ENCODE measurements at places on chromosomes 5 and 9.
A peak's percentile ranks its signal among the peaks of the same experiment; 100 is the strongest.

DNA sequence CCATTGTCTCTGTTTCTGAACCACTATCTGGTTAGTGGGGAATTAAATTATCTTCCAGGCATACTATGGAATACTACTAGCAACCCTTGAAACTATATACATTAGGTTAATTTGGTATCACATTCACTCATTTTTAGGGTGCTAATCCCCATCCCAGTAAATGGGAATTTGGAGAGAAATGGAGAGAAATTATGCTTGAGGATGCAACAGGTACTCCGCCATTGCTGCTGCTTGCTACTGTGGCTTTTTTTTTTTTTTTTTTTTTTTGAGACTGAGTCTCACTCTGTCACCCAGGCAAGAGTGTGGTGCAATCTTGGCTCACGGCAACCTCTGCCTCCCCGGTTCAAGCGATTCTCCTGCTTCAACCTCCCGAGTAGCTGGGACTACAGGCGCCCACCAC lies 66.1 kb downstream of the AK8 start:
- no peak for DNase-seq

DNA sequence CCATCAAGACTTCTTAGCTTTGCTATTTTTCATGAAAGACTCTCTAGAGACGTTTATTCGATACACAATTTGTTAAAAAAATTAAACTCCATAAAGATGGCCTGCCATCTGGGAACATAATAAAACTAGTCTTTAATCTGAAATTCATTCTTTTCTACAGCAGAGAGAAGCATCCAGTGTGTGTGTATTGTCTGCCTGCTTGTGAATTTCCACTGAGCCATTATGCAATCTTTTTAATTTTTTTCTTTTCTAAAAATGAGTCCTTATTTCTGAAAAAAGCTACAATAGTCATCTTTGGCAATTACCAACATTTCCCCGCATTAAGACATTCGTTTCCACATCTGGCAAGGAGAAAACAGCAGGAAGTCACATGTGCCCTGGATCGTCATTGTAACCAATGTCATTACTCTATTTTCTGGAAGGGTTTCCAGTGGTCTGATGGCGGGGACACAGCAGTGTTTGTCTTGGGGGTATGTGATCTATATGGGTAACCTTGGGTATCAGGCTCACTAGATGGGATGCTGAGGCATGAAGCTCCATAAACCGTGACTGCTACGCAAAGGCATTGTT lies 263.1 kb downstream of the MSX2 start:
- no peak for DNase-seq

- peak; percentile 9 for DNase-seq
These were observed 11.4 kb upstream of the ZDHHC12 start for GRCh38 chr9:128735373-128735772.

DNA sequence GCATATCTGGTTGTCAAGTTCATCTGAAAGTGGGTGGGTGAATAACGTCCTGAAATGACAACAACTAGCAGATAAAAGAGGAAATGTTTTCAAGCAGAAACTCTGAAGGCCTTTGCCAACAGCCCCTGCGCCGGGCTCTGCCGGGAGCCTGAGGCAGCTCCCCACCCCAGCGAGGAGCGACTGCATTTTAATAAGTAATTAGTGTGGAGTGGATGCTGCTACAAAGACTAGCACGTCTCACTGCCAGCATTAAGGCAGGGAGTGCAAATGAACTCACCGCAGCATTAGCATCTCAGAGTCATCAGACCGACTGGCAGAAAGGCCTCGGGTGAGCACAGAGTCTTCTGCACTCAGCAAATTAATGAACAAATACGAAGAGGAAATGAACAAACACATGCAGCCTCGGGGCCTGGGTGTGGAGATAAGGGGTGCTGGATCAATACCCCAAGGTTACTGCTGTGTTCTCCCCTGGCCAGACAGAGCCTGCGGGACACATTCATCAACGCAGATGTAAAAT lies 63.8 kb downstream of the VAV2 start:
- DNase-seq, result no peak

DNA sequence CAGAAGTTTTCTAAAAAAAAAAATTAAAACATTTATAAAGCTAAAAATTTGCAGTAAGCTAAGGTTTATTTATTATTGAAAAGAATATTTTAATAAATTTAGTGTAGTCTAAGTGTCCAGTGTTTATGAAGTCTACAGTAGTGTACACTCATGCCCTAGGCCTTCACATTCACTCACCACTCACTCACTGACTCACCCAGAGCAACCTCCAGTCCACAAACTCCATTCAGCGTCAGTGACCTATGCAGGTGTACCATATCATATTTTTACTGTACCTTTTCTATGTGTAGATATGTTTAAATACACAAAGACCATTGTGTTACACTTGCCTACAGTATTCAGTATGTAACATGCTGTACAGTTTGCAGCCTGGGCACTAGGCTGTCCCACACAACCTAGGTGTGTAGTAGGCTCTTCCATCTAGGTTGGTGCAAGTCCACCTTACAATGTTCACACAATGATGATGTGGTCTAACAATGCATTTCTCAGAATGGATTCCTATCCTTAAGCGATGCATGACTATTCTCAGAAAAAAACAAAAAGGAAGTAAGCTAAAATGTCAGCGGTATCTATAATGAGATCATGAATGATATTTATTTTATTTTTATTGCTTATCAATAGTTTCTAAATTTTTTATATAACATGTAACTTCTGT lies 336.7 kb downstream of the AGTPBP1 start:
- DNase-seq, result no peak

- peak; percentile 21 for DNase-seq
These were observed 419.4 kb downstream of the SEMA5A start for GRCh38 chr5:9126490-9126889.

DNA sequence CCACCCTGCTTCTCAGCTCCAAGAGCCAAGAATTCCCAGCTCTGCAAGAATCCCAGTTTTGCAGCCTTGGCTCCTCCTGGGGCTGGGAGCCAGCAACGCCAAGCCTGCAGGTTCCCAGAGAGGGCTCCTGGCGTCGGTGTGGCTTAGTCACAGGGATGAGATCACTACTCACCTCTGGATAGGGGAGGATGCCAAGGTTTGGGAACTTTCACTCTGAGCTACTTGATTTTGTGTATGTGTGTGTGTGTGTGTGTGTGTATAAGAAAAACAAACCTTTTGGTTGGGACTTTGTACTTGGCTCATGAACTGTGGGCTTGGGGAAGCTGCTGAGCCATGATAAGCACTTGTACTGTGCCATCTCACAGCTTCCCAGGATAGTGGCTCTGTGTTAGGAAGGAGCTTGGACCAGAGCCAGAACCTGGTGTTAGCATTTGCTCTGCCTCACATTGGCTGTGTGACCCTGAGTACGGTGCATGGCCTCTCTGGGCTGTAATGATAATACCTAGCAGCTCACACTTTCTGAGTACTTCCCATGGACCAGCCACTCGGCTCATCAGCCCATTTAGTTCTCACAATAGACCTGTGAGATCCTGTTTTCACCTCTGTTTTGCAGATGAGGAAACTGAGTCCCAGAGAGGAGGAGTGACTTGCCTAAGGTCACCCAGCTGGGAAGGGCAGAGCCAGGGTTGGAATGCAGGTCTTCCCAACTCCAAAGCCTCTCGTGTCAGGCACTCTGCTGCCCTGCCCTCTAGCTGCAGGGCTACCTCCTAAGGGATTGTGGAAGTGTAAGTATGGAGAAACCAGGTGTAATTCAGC lies 41.4 kb upstream of the DAB2IP start:
- peak; percentile 71 for DNase-seq

- no peak for DNase-seq
These were observed 5.6 kb downstream of the TPRN start for GRCh38 chr9:137194909-137195308.

- peak; percentile 57 for DNase-seq
These were observed 102.2 kb upstream of the DAB2 start for GRCh38 chr5:39526914-39527477.

GRCh38 chr9:20865347-20865746 lies 166.1 kb downstream of the HACD4 start:
- DNase-seq, result no peak

- DNase-seq, result no peak
These were observed 337.6 kb upstream of the IRX1 start for GRCh38 chr5:3258050-3258449.

- no peak for DNase-seq
These were observed 24.0 kb upstream of the CARTPT start for GRCh38 chr5:71695071-71695470.

DNA sequence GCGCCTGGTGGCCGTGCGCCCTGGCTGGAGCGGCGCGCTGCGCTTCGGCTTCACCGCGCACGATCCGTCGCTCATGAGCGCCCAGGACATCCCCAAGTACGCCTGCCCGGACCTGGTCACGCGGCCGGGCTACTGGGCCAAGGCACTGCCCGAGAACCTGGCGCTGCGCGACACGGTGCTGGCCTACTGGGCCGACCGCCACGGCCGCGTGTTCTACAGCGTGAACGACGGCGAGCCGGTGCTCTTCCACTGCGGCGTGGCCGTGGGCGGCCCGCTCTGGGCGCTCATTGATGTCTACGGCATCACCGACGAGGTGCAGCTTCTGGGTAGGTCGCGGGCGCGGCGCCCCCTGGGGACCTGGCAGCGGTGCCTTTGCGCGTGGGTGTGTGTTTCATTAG lies 28.9 kb downstream of the NEURL1B start:
- no peak for DNase-seq

- DNase-seq, result no peak
These were observed 213.5 kb downstream of the MEF2C start for GRCh38 chr5:88669371-88670050.

- no peak for DNase-seq
These were observed 3.2 kb downstream of the CDKN2B start for GRCh38 chr9:22005702-22006606.

DNA sequence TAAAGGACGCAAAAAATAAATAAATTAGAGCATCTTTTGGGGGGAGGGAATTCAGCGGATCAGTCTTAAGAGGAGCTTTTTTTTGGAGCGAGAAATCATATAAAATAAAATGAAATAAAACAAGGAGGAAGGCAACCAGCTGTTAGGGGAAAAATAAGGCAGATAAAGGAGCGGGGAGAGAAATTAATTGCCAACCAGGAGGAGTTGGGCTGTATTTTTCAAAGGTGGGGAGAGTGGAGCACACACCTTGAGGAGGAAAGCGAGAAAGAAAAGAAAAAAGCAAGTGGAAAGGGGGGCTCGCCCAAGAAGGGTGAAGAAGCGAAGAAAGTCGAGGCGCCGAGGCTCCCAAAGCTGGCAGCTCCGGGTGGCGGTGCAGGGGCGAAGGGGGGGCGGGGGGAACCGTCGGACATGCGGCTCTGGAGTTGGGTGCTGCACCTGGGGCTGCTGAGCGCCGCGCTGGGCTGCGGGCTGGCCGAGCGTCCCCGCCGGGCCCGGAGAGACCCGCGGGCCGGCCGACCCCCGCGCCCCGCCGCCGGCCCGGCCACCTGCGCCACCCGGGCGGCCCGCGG lies at the start of gene PAPPA:
Gene PAPPA (plus strand): TSS at position 27 of the 569 bp plus-strand sequence. CDS start 382 bp downstream, at position 409.
- DNase-seq, result no peak

- no peak for DNase-seq
These were observed 174.0 kb downstream of the TMC1 start for GRCh38 chr9:72695365-72695764.

- DNase-seq, result peak; percentile 65
These were observed 193.8 kb upstream of the TRIM32 start for GRCh38 chr9:116493183-116493860.

- DNase-seq, result no peak
These were observed 27.8 kb downstream of the TMEM167A start for GRCh38 chr5:83049370-83049885.

GRCh38 chr9:109011231-109011671 lies 2.0 kb downstream of the CTNNAL1 start:
- peak; percentile 29 for DNase-seq

Measured in EH (cell line).